ENCODE measurements at places on chromosomes 6 and 20.

DNA sequence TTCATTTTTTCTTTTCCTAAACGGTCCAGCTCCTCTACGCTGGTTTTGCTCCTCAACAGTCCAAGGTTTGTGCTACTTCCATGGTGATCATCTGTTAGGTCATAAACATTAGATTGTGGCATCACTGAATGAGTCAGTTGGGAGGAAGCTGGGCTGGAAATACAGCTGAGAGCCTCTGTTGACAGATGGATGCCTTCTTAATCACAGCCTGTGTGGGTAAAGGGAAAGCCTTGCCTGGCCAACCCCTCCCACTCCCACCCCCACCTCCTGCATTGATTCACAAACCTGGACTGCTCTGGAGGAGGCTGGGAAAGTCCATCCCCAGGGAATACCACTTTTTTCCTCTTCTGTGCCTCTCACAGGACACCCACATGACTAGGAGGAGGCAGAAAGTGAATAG, 180.6 kb upstream of the CCN2 start:
- no peak for DNase-seq

DNA sequence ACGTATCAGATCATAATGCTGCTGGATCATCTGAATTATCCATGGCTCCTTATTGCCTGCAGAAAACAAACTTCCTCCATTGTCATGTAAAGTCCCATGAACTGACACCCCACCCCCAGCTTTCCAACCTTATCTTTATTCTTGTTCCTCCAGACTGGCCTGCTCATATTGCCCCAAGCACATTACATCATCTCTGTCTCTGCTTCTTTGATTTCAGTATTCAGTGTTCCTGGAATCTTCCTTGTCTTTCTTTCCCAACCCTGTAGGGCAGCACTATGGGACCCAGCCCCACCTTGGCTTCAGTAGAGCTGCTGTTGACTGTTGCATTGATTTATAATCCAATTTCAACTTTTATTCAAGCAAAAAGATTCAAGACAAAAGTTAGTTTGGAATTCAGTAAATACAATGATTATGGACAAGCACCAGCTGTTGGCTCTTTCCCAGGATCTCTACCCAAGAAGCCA, 187.5 kb upstream of the ECI2 start:
- no peak for DNase-seq

DNA sequence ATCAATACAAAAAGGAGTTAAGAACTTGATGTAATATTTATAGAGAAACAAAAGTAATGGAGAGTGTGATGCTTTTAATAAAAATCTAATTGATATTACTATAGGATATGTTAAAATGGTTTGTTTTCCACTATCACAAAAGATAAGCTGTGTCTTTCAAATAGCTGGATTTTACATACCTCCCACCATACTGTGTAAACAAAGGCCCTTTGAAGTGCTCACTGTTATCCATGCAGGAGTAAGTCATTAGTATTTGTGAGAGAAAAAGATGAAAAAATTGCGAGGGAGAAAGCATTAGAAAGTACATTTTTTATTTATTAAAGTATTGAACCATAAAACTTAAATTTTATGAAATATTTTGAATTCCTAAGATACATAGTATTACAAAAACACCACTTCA, 733.0 kb downstream of the GRIK2 start:
- DNase-seq, result no peak

GRCh38 chr6:169656546-169657283, 45.1 kb downstream of the WDR27 start:
- peak; percentile 49 for DNase-seq

GRCh38 chr6:89763550-89763949, 56.0 kb downstream of the MDN1 start:
- no peak for DNase-seq

- no peak for DNase-seq
Observed at GRCh38 chr6:156613996-156614395, 163.2 kb upstream of the ARID1B start.

DNA sequence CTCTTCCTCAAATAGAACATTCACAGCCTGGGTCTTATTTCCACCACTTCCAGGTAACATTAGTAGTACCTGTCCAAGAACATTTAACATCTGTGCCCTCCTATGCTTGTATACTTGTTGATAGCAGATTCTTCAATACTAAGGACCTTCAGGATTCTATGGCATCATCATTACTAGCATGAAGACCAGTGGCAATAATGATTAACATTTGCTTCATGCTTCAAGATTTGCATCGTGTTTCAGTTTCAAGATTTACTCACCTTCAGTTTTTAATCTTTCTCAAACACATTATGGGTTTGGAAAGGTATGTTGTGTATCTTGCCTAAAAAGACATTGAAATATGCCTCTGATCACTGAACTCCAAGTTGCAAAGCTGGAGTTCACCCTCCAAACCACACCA, 412.8 kb upstream of the NRSN1 start:
- no peak for DNase-seq

- DNase-seq, result no peak
Observed at GRCh38 chr6:70863343-70863742, 93.5 kb downstream of the B3GAT2 start.

GRCh38 chr6:151494235-151494935, 568 bp downstream of the CCDC170 start:
- peak; percentile 76 for DNase-seq

- no peak for DNase-seq
Observed at GRCh38 chr6:128079021-128079420, 178.2 kb upstream of the THEMIS start.

GRCh38 chr20:48562586-48563116, 265.1 kb downstream of the PREX1 start:
- DNase-seq, result no peak

DNA sequence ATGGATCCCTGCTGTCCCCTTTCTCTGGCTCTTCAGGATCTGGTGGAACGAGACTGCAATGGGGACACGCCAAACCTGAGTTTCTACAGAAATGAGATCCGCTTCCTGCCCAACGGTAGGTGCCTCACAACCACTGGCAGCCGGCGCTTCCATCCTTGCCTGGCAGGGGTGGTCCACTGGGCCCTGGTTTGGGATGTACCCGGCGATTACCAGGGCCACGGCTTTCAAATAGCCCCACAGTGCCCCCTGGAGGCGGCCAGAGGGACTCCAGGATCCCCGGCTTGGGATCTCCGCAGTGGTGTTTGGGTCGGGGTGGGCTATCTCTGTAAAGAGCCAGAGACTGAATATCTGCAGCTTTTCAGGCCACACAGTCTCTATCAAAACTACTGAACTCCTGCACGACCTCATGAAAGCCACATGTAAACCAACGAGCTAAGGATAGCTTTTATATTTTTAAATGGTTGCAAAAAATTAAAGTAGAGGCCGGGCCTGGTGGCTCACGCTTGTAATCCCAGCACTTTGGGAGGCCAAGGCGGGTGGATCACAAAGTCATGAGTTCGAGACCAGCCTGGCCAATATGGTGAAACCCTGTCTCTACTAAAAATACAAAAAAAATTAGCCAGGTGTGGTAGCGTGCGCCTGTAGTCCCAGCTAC, 3.7 kb downstream of the OGFR start:
- DNase-seq, result peak; percentile 86

DNA sequence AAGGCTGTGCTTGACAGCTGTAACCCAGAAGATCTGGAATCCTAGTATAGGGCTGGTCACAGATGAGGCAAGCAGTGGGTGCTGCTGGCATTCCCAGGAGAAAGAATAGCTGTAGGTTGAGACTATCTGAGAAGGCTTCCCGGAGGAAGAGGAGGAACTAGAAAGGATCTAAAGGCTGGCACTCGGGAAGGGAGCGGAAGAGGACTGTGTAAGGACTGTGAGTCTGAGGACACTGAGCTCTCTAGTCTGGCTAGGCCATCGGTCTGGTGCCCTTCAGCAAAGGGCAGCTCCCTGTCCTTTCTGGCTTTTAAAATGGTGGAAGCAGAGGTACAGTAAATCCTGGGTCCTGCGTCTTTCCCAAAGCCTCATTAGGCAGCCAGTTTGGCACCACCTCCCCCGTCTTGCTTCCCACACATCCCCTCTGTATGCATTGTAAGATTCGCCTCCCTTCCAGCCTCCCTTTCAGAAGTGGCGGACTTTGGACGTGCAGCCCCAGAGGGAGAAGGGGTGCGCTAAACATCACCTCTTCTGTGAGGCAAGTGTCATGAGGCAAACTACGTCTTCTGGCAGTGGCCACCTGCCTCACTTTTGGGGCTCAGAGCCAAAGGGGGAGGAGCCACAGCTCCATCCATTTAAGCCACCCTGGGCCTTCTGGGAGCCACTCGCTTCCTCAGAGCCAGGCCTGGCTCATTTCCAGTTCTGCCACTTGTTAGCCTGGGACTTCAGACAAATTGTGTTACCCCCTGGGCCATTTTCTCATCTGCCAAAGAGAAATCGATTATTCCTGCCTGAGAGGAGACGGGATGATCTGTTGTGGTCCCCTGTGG, 8.6 kb downstream of the SNPH start:
- DNase-seq, result no peak

GRCh38 chr6:8879334-8879733, 444.0 kb upstream of the SLC35B3 start:
- DNase-seq, result no peak

DNA sequence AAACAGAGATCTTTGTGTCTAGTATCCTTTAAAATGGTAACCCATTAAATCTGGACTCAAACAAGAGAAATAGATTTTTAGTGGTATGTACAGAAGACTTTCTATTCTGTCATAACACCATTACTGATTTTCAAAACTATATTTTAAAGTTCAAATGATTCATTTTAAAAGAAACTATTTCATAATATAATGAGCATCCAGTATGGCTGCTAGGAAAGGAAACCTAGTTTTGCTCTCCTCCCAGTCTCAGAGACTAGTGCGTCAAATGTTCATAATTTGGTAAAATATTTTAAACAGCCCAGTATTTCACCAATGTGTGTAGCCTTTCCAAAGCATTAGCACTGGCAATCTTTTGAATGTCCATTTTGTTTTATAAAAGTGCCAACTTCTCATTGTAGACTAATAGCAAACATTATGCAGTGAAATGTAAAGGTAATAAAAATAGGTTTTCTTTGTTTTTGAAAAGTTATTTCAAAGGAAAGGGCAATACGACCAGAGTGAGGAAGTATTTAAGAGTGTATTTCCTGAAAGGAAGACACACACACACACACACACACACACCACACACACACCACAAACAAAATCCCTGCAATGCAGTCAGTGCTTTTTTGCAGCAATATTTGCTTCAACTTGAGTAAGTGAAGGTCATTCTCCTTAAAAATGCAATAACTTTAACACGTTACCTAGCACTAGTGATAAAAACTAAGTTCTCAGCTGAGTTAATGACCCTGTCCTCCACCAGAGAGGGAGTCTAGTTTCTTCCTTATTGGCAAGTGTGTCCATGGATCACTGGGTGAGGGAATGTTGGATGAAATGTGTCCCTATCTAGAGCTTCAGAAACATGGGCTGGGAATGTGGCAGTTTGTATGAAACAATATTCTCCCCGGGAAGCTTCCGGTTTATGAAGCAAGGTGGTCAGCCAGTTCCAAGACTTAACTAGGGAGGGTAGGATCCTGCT, 4.6 kb downstream of the PPP1R3G start:
- DNase-seq, result no peak

DNA sequence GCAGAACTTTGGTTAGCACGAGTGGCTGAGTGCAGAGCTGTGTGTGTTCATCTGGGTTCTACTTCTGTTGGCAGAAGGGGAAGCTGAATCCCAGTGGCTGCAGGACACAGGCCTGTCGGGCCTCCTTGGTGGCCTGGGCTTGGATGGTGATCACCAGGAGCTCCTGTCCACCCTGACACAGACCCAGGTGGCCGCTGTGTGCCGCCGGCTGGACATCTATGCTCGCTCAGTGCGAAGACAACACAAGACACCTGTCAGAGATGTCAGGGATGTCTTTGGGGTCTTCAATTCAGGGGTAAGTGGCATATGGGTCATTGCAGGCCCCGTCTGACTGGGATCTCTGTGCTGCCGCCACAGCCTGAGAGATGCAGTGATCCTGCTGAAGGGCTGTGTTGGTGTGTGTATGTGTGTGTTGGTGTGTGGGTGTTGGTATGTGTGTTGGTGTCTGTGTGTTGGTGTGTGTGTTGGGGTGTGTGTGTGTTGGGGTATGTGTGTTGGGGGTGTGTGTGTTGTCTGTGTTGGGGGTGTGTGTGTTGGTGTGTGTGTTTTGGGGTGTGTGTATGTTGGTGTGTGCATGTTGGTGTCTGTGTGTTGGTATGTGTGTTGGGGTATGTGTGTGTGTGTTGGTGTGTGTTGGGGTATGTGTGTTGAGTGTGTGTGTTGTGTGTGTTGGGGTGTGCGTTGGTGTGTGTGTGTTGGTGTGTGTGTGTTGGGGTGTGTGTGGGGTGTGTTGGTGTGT, 25.5 kb downstream of the ARHGAP40 start:
- DNase-seq, result no peak

DNA sequence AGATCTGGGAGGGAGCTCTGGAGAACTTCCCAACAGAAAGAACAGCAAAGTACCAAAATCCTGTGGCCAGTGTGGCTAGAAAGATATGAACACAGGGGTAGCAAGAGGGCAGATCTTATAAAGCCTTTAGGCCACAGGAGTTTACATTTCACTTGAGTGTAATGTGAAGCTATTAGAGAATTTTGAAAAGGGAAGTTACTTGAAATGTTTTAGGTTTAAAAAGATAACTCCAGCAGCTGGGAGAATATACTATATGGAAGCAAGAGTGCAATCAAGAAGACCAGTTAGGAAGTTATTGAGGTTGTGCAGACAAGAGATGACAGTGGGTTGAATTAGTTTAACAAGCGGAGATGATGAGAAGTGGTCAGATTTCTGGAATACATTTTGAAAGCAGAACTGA, 7.9 kb downstream of the SUPT3H start:
- DNase-seq, result no peak

DNA sequence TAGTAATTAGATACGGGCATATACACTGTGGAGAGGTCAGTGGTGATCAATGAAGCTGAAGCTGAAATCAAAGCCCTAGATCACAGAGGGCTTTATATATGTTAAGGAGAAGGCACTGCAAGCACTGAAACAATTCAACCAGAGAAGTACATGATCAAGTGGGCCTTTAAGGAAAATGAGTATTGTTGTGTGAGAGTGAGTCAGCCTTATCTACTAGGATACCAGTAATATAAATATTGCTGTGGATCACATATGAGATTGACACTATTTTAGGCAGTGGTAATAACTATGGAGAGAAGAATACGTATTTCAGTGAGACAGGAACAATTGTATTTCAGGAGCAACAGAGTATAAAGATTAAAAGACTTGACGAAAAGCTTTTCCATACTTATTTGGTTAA, 1172.2 kb upstream of the GJE1 start:
- DNase-seq, result no peak

- no peak for DNase-seq
Observed at GRCh38 chr20:9235518-9235917, 166.6 kb downstream of the PLCB4 start.

DNA sequence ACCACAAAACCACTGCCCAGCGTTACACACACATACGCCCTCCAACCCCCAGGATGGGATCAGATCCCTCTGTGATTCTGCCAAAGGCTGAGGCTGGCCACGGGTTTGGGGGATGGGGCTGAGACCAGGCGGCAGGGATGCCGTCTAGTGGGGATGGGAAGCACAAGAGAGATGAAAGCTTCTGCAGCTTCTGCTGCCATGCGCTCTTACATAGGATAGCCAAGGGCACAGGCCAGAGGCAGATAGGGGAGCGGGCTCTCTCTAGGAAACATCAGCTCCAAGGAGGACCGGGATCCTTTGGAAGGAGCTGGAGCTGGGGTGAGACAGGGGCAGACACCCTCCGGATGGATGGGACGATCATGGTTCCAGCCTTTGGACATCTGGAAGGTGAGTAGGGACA, 18.7 kb upstream of the RIN2 start:
- no peak for DNase-seq
